ENCODE measurements at places on chromosomes 2 and 18.
A peak's percentile ranks its signal among the peaks of the same experiment; 100 is the strongest.

DNA sequence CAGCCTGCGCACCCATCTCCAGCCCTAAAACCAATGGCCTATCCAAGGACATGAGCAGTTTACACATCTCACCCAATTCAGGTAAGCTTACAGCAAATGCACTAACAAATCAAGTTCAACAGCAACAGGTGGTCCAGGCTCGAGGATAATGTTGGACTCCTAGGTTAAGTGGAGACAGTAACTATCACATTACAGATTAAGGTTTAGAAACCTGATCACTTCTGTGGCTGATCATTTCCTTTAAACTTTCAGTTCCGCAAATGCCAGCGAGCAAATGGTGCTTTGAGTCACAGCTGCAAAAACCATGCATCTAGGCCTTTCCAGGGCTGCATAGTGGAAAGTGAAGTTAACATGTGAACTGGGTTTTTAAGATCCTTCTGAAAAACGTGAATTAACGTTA is 259.4 kb downstream of the GBX2 start:
- no peak for DNase-seq

GRCh38 chr2:144431392-144431783 is 88.5 kb downstream of the ZEB2 start:
- DNase-seq = no peak

DNA sequence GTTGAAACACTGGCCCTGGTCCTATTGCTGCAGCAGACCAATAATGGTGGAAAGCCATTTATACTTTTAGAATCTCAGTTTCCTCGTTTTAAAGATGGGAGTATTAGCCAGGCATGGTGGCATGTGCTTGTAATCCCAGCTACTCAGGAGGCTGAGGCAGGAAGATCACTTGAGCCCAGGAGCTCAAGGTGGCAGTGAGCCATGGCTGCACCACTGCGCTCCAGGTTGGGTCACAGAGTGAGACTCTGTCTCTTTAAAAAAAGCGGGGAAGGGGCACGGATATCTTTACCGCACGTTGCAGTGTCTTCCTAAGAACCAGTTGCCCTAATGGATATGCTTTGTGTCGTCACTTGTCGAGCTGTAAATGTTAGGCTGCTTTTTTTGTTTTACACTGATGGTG is 8.3 kb downstream of the MTCL1 start:
- no peak for DNase-seq

- no peak for DNase-seq
Observed at GRCh38 chr2:25207078-25207545, 38.7 kb upstream of the POMC start.

DNA sequence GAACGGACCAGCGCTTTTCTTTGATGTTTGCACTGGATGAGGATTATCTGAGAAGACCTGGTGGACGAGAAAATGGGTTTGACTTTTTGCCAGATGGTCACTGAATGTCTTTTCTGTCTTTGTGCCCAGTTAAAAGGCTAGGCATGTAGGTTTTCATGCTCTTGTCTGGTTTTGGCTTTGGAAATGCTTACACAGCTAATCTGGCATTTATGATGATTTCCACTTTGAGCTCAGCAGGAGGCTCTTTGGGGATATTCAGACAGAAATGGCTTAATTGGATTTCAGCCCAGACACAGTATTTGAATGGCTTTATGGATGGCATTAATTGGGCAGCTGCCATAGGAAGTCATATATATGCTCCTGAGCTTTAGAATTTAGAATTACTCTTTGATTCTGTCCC is 59.6 kb downstream of the NCK2 start:
- DNase-seq = peak; percentile 53

DNA sequence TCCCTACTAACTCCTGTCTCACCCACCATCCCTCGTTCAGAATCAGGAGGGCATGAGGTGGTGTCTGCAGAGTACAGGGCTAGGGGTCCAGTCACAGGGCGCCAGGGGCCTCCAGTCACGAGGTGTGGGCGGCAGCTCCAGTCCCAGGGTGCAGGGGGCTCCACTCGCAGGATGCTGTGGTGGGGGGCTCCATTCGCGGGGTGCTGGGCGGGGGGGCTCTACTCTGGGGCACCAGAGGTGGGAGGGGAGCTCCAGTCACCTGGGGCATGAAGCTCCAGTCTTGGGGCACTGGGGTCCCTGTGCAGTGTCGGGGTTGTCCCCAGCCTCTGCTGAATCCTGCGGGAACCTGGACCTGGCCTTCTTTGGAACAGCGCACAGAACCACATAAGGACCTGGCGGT is 66.0 kb downstream of the EIPR1 start:
- DNase-seq = no peak

- no peak for DNase-seq
Observed at GRCh38 chr2:150479075-150479915, 8.2 kb downstream of the RND3 start.

- DNase-seq = no peak
Observed at GRCh38 chr18:25798046-25798445, 292.4 kb downstream of the SS18 start.

DNA sequence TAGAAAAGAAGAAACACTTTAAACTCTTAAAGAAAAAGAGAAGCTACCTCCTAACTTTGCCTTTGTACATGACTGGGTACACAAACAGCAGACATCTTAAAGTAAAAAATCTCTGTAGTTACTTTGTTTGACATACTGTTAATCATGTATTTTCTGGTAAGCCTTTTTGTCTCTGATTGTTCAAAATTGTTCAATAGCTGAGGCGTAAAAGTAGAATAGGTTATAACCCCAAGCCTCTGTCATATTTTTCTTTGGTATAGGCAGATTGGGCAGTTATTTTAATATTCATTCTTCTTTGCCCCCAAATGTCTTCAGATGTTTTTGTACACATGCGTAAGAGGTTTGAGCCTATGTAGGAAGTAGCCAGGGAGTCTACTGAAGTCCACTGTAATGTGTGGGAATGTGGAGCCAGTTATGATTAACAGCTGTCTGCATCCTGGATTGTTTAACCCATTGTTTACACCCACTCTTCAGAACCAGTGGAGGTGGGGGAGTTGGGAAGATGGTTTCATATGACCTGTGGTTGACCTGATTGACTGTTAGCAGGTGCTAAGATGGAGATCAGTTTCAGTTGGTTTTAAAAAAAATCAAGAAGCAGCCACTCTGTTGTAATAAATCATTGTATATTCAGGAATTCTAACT is 150.5 kb downstream of the TANC1 start:
- no peak for DNase-seq

GRCh38 chr2:97857553-97857952 is 138.2 kb downstream of the TMEM131 start:
- peak; percentile 30 for DNase-seq

GRCh38 chr2:194686569-194686968 is 970.5 kb upstream of the SLC39A10 start:
- DNase-seq = no peak

DNA sequence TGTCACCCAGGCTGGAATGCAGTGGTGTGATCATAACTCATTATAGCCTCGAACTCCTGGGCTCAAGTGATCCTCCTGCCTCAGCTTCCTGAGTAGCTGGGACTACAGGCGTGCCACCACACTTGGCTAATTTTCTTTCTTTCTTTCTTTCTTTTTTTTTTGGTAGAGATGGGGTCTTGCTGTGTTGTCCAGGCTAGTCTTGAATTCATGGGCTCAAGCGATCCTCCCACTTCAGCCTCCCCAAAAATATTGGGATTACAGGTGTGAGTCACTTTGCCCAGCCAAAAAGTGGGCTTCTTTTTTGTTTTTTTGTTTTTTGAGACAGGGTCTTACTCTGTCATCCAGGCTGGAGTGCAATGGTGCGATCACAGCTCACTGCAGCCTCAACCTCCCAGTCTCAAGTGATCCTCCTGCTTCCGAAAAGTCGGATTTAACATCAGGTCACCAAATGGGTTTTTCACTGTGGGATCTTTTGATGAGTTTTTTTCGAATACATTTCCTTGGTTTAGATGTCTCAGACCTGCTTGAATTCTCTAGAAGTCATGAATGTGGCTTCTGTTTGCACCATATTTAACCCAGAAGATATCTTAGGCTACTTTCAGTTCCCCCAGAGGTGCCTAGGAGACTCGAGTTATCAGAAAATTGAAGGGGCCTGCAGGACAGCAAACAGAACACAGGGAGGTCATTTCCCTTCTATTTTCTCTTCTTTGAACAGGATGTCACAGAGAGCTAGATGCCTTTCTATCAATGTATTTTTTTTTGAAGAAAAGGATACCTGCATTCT is 8.9 kb downstream of the RAB31 start:
- DNase-seq = no peak

GRCh38 chr18:210733-211132 is 52.4 kb downstream of the USP14 start:
- no peak for DNase-seq
